ENCODE measurements at places on chromosomes 4 and X. TPM values are rescaled to one million over a fixed set of nuclear protein-coding genes. Genes with fewer than 3 reads are reported as not detected.

The MAMLD1 gene
- 0.23 TPM for total RNA-seq

The NCAPG gene
- 6.6 TPM for total RNA-seq

The ANOS1 gene
- total RNA-seq = 3.8 TPM

The FRMPD3 gene
- not detected for total RNA-seq

The EOLA1 gene
- 13.3 TPM for total RNA-seq

The ARX gene
- total RNA-seq = not detected

The AP1AR gene
- 25.1 TPM for total RNA-seq

The ZMAT1 gene
- 0.61 TPM for total RNA-seq

The SLC39A8 gene
- 7.5 TPM for total RNA-seq

The RBM46 gene
- total RNA-seq = not detected

The C4orf50 gene
- total RNA-seq = 0.04 TPM

The CTAG2 gene
- total RNA-seq = not detected

The MTMR8 gene
- 2.6 TPM for total RNA-seq

The TRIML2 gene
- total RNA-seq = not detected

The SSX1 gene
- not detected for total RNA-seq

The GRIA3 gene
- total RNA-seq = not detected

The PTCHD1 gene
- total RNA-seq = 0.29 TPM

The PUDP gene
- total RNA-seq = 10.4 TPM

The FATE1 gene
- total RNA-seq = not detected

The DCX gene
- total RNA-seq = not detected

The TCEANC gene
- total RNA-seq = 2.5 TPM

The NSUN7 gene
- 4.2 TPM for total RNA-seq

The SOX3 gene
- not detected for total RNA-seq

The ARSJ gene
- 2.7 TPM for total RNA-seq

The UCHL1 gene
- total RNA-seq = 9.3 TPM

The CLTRN gene
- total RNA-seq = 0.19 TPM

The GNRHR gene
- total RNA-seq = 0.26 TPM

The FHIP1A gene
- 23.4 TPM for total RNA-seq

The ENPP6 gene
- total RNA-seq = not detected

The CENPI gene
- 2.6 TPM for total RNA-seq

The OPRPN gene
- total RNA-seq = not detected

The MGAT4D gene
- total RNA-seq = not detected

The LPAR4 gene
- 0.38 TPM for total RNA-seq

The S100G gene
- not detected for total RNA-seq

The COL4A6 gene
- 2.8 TPM for total RNA-seq

The TMEM164 gene
- 27.3 TPM for total RNA-seq

The PRR32 gene
- not detected for total RNA-seq

The TLR3 gene
- total RNA-seq = 6.4 TPM

The FOXP3 gene
- 2.1 TPM for total RNA-seq

The GPR119 gene
- not detected for total RNA-seq

The IL9R gene
- total RNA-seq = 1.4 TPM

The SH2D1A gene
- total RNA-seq = not detected

The AFM gene
- total RNA-seq = not detected

The STPG2 gene
- total RNA-seq = not detected

The MAGEB2 gene
- not detected for total RNA-seq

The WAS gene
- total RNA-seq = 4.8 TPM

The PLA2G12A gene
- 26.1 TPM for total RNA-seq

The PDE6B gene
- total RNA-seq = 4.4 TPM

The TAF7L gene
- 0.44 TPM for total RNA-seq

The CTSO gene
- 3.5 TPM for total RNA-seq

The GLOD5 gene
- not detected for total RNA-seq

The STARD8 gene
- 9.9 TPM for total RNA-seq

The ZXDB gene
- 3.2 TPM for total RNA-seq

The CXCL10 gene
- total RNA-seq = 8.9 TPM

The HELQ gene
- total RNA-seq = 7.7 TPM

The ARHGAP6 gene
- total RNA-seq = 3.0 TPM

The CXorf38 gene
- 6.9 TPM for total RNA-seq
